ENCODE measurements at places on chromosomes 2 and 18.

DNA sequence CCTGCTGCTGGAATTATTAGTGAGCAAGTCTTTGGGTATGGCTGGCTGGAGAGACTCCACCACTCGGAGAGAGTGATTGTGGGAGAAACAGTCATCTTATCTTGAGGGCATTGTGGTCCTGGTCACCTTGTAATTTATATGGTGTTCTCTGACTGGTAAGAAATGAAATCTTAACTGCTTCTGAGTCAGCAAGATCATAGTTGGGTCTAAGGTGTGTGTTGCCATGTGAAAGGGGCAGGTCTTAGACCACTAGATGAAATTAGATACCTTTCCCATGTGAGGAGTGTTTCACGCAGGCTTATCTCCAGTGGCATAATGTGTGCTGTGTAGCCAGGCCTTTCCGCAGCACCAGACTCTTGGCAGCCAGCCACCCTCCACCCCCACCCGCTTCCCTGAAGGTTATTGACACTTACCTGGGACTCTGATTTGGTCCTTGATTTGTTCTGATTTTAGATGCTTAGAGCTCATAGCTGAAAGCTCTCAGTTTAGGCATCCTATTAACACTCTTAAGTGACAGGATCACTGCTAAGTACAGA is 7.7 kb downstream of the MAPRE3 start:
- no peak for DNase-seq

GRCh38 chr2:175640655-175641054 is 361.4 kb downstream of the LNPK start:
- no peak for DNase-seq

GRCh38 chr2:158319269-158319668 is 137.3 kb downstream of the CCDC148 start:
- no peak for DNase-seq

GRCh38 chr2:211930331-211930730 is 608.3 kb downstream of the ERBB4 start:
- DNase-seq, result no peak

GRCh38 chr2:31329081-31329625 is 85.4 kb downstream of the XDH start:
- DNase-seq, result no peak

DNA sequence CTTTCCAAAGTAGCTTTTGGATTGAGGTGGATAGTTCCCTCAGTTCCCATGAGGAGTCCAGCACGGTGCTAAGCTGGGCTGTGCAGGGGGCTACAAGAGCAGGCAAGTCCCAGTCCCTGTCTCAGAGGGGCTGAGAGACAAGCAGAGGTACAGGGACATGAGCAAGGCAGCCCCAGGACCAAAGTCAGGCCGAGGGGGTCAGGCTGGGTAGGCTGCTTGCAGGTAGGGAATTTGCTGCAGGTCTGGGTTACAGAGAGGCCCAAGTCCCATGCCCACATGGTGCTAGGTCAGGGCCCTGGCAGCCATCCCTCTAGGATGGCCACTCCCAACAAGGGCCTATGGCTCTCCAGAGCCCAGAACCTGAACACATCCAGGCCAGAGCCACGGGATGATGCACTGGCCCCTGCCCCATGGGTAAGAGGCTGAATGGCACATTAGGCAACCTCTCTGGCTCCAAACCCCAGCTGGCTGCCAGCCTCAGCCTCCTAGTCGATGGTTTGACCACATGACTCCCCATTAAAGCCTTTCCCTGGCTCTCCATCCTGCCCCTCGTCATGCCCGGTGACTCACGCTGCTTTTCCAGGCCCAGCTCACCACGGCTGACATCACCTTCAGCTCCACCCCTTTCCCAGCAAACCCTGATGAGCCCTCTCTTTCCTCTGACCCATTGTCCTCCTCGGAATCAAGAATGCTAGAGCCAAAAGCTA is 83.7 kb downstream of the SDC1 start:
- peak; percentile 60 for DNase-seq

DNA sequence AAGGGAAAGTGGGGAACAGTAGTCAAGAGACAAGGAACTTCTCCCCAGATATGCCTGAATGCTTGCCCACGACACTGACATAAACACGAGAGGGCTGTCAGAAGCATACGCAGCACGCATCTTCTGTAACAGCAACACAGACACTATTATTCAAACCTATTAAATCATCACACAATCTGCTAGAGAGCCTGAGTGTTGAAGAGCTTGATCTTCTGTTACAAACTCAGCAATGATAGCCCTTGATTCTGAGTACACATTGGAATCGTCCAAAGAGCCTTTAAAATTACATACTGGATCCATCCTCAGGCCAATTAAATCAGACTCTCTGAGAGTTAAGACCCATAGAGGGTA is 111.6 kb downstream of the ZNF521 start:
- no peak for DNase-seq

GRCh38 chr18:41155910-41156851 is 798.9 kb upstream of the PIK3C3 start:
- DNase-seq, result no peak

GRCh38 chr2:106059416-106060065 is 134.6 kb downstream of the UXS1 start:
- DNase-seq, result no peak

DNA sequence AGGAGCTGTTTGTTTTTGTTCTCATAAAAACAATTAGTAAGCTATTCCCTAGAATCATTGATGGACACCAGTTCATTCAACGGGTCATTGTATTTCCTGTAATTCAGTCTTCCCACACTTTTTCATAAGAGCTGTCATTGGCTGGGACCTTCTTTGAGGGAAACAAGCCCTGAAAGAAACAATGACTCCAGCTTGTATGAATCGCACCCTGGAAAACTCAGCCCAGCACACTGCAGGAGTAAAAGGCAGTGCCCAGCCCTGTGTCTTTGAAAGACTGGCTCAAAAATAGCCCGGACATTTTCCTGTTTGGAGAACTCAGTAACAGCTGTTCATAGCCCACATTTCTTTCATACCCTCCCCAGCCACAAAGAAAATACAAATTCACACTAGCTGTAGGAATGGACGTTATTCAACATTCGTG is 81.5 kb downstream of the NCKAP5 start:
- DNase-seq, result no peak

GRCh38 chr2:138881126-138881525 is 100.9 kb upstream of the NXPH2 start:
- DNase-seq, result no peak

GRCh38 chr18:22422909-22423548 is 5.3 kb upstream of the CTAGE1 start:
- no peak for DNase-seq

- DNase-seq, result no peak
Observed at GRCh38 chr18:23916338-23916737, 98.2 kb upstream of the TTC39C start.

GRCh38 chr2:218895326-218895725 is 14.7 kb downstream of the WNT10A start:
- no peak for DNase-seq

GRCh38 chr18:35635170-35635569 is 53.6 kb downstream of the GALNT1 start:
- DNase-seq, result peak; percentile 44

DNA sequence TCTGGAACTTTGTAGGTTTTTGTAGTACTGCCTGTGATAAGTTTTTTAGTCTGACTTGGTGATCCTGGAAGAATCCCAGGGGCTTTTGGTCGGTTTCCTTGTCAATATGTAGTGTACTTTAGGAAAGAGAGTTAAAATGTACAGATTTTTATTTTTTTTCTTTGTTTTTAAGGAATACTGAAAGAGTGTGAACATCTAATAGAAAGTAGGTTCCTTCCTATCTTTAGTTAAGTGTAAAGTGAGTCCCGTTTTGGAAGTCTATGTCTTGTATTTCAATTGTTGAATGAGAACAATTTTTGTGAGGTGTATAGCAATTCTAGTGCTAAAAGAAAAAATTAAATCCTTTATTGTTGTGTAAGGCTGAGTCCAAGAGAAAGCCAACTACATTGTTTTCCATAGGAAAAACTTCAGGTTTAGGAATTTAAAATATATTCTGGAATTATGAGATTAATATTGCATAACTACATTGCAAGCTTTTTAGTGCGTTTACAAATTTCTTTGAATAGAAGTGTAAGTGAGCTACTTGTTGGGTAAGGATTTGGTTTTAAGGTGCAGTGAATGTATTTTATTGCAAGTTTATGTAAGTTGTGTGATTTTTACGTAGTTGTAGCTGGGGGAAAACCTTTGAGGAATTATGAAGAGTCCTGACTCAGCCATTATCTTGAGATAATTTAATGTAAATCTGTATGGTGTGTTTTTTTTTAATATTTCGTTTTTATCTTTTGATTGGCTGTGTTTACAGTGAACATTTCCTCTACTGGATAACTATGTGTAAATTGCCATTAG is 1.7 kb downstream of the VAPA start:
- DNase-seq, result no peak

- DNase-seq, result no peak
Observed at GRCh38 chr2:43054367-43054766, 172.0 kb downstream of the ZFP36L2 start.

- DNase-seq, result no peak
Observed at GRCh38 chr2:60466161-60466702, 87.2 kb downstream of the BCL11A start.

DNA sequence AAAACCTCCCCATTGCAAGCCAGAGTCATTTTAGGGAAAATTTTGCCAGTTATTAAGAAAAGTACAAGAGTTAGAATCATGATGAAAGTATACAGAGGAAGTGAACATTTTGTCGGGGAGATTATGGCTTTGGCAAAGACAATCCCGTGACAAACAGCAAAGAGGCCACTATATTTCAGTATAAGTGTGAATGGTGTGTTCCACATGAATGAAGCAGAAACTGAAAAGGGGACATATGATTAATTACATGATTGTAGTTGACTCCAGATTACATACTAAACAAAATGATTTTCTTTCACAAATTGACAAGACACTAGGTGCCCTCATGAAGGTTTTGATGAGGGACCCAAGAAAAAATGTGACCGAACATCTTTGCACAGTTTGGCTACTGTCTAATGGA is 42.0 kb downstream of the SP140 start:
- no peak for DNase-seq

DNA sequence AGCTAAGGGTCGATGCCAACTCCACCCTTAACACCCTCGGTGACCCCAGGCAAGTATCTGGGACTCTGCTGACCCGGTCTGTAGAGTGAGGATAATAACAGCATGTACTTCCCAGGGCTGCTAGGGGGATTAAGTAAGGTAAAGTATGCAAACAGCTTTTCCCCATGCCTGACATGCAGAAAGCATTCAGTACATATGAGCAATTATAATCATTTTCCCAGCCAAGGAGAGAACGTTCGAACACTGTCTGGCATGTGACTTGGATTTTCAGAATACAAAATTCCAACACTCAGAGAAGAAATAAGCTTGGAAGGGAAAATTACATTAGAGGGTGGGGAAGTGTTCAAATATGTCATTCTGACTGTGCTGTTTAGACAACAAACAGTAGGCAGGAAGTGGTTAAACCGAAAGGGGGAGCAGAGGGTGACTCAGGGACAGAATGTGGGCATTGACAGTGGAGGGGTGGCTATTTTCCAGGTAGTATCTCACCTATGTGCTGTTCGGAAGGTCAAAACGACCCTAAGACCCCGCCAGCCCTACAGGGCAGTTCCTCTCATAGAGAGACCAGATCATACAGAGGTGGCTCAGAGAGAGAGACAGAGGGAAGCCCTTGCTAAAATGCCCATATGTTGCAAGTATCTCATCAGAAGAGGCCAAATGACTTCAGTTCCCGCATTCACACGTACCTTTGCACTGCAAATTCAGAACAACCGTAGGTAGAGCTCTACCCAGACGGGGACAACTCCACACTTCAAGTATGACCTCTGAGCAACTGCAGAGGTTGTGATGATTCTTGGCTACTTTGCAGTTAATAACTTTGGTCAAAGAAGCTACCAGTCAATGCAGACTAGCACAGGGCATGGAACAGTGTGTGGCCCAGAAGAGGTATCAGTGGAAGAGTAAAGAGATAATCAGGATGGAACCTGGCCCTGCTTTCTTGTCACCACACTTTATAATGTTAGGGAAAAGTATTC is 14.8 kb downstream of the ASPRV1 start:
- DNase-seq, result no peak

DNA sequence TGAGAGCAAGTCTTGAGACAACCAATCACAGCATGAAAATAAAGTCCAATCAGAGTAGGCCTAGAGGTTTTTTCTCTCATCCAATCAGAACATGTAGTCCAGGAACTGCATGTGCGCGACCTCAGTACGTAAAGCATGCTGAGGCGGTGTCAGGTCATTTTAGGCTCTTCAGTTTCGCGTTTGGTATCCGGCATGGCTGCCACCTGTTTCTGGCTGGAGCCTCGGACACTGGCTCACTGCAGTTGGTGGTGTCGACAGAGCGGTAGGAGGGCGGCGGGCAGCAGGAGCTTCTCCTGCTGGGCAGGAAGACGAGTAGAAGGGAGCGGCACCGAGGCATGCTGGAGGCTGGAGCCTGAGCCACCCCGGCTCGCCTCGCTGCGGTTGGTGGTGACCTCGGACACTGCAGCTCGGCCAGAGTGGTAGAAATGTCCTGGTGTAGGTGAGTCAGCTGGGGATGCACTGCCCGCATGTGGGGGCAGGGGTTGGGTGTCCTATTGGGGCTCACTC is 15.8 kb downstream of the CCDC74A start:
- no peak for DNase-seq

DNA sequence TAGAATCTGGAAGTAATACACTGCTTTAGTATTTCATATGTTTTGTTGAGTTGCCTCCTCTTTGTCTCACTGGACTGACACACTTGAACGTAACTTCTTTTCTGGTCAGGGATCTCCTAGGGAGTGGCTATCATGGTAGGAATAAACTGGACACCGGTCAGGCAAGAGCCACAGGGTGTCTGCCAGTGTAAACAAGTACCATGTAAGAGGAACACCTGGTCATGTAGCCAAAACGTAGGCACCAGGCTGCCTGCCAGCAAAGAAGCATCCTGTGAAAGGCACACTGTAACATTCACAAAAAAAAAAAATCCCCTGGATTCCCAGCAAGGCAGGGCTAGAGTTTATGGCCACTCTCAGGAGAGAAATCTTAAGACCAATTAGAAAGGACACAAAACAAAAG is 372.8 kb upstream of the RND3 start:
- no peak for DNase-seq

DNA sequence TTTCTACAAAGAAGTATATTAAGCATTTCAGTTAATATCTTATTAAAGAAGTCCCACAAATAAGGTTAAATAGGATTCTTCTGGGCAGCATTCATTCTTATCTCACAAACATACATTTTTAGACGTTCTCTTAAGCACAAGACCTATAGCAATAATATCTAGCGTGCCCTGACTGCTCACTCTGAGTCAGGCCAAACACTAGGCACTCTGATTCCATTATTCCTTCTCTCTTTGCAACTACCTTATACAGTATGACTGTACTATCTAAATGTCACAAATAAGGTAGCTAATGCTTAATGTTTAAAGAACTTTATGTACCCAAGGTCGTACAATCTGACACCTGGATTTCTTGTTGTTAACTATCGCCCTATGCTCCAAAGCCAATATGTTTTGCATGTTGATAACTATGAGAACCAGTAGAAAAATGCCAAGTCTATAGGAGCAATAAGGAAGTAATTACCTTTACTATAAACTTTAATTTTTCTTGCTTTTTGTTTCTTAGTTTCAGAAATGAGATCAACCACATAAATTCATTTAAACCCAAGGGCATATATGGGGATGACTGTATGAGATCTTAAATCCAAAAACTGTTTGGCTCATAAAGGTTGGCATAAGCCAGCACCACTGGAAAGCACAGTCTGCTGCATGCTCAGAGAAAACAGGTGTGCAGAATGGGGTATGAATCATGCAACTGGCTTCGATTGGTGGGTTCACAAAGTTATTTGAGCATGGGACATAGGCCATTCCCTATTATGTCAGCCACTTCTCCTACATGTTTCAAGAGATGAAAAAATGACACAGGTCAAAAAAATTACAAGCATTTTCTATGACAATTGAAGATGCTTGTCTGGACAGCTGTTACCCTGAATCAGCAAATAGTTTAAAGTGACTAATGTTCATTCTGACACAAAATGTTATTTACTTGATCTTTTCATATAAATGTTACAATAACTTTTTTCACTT is 352.0 kb downstream of the IRS1 start:
- no peak for DNase-seq
